MG63 (cell line): ENCODE measurements at places on chromosomes 16 and 17. TPM values are rescaled to one million over a fixed set of nuclear protein-coding genes. Genes with fewer than 3 reads are reported as not detected.

RGS11 gene
- total RNA-seq: not detected in 2 replicates

GRCh38 chr16:88649924-88650748, 717 bp downstream of the CYBA start:
- no peak for DNase-seq

DNA sequence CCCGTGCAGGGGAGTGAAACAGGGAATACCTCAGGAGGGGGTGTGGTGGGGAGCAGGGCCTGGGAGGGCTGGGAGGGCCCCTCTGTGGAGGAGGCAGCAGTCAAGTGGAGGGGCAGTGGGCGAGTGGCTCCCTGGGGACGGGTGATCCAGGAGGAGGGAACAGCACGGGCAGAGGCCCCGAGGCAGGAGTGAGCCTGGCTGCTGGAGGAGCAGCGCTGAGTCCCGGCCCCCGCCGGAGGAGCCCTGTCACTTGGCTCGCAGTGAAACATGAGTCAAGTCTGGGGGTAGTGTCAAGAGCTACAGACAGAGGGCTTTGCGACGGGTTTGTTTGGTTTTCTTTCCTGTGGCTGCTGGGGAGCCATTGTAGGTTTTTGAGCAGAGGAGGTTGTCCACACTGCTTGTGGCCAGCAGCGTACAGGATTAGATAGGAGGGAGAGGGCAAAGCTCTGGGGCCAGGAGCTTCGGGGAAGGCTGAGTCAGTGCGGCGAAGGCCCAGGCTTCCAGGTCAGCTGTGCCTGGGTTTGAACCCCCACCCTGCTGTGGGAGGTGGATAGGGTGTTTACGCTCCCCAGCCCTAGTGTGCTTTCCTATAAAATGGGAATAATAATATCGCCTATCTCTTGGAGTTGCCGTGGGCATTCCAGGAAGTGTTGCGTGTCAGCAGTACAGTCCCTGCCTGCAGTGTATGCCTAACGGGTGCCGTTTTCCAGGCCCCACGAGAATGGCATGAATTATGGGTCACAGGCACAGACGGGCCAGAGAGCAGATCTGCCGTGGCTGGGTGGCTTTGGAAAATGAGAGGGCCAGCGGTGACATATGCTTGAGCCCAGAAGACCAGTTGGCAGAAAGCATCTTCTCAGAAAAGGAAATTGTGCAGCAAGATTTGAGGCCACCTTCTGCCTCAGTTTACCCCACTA, 115.9 kb upstream of the CIBAR2 start:
- peak; percentile 81 for DNase-seq

- no peak for DNase-seq
These were observed 996 bp downstream of the SUMO2 start for GRCh38 chr17:75181608-75182318.

DNA sequence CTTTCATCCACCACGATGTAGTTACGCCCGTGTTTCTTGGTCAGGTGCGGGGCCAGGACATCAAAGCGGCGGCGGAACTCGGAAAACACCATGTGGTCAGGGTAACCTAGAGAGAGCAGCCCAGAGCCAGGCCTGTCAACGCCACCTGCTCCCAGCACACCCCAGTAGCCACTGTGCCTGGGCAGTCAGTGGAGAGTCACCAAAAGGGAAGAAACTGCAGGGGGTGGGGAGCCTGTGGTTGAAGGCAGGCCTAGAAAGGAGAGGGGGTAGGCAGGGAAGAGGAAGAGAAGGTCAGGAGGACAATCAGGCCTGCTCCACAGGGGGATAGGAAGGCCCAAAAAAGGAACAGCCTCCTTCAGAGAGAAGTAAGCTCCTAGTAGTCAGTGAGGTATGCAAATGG, 64.1 kb downstream of the PIPOX start:
- DNase-seq: no peak
